Right renal cortex interstitium (tissue), 3 donors: ENCODE measurements at places on chromosomes 3 and 15.

DNA sequence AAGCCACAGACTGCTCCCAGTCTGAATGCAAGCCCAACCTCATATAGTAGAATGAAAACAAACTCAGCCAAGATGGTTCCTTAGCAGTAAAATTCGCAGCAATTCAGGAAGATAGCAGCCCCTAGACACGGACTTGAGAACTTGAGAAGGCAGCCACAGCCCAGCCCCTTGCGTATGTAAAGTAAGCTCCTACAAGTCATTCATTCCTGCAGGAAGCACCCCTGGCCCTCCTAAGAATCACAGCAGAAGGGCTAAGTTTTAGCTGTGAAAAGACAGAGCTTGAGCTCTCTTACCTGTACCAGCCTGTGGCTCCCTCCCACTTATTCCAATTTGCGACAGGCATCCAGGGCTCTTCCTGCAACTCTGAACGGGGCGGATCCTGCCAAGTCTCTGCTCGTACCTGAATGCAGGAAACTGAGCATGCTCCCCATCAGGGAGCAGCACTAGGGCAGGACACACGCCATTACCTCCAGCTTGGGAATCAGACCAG is 136.4 kb downstream of the MAGI1 start:
- DNase-seq, result peak; percentile 44

DNA sequence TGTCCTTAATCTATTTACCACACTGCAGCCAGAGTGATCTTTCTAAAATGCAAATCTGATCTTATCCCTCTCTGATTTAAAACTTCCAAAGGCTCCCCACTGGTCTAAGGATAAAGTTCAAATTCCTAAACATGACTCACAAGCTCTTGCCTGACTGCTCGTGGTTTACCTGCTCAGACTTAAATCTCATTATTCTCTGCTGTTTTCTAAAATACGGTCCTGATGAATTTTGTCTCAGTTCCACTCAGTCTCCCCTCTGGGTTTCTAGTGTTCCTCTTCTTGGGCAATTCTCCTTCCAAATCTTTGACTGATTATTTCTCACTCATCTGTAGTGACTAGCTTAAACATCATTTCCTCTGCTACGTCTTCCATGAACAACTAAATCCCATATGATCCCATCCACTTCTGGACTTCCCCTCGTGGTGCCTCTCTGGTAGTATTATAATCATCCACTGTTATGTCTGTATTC is 108.3 kb downstream of the P3H2 start:
- DNase-seq, result no peak

DNA sequence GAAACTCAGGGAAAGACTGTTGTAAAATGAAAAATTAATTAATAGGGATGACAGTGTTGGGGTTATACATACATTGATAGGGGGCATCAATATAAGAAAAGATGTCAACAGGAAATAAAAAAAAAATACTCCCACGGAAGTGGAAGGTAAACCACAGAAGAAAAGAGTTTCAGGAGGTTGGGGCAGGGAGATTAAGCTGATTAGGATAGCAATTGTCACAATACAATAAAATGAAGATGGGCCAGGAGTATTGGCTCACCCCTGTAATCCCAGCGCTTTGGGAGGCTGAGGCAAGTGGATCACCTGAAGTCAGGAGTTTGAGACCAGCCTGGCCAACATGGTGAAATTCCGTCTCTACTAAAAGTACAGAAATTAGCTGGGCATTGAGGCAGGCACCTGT is 536.1 kb downstream of the AGBL1 start:
- DNase-seq, result no peak

DNA sequence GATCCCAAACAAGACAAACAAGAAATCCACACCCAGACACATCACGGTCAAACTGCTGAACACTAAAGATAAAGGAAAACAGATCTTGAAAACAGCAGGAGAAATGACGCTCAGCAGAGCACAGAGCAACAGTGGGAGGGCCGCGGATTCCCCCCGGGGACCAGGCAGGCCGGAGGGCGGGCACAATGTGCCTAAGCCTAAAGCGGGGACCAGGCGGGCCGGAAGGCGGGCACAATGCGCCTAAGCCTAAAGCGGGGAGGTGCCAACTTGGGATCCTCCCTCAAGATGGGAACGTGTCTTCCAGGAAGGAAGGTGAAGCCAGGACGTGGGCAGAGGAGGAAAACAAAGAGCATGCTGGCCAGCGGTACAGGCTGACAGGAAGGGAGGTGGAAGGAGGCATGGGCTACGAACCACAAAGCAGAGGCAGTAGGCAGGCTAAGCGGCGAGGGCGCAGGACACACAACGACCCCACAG is 31.1 kb downstream of the CYFIP1 start:
- no peak for DNase-seq

DNA sequence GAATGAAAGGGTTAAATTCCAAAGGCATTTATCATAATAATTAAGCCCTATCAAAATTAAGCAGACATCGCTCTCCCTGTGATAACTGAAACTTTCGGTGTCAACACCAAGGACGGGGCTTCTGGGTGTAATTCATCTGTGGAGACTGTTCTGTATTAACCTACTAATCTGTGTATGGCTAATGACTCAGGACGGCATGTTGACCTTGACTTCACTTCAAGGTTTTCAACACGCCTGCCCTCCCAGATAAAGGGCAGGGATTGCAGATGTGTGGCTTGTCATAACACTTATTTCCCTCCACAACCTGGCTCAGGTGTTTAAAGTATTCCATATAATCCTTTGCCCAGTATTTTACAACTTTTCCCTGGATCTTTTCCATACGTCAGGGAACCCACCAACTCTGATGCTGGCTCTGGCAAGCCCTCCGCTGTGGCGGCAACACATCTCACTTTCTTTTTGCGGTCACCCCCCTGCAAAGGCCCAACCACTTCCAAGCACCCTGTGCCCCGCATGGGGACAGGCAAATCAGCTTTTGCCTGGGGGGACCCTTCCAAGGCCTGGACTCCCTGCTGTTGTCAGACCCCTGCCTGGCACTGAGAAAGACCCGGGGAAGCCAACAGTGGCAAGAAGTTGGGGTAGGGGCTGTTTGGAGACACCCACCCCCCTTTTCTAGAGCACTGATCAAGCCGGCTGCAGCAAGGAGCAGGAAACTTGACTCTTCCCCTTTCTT is 93.2 kb upstream of the MEF2A start:
- no peak for DNase-seq

DNA sequence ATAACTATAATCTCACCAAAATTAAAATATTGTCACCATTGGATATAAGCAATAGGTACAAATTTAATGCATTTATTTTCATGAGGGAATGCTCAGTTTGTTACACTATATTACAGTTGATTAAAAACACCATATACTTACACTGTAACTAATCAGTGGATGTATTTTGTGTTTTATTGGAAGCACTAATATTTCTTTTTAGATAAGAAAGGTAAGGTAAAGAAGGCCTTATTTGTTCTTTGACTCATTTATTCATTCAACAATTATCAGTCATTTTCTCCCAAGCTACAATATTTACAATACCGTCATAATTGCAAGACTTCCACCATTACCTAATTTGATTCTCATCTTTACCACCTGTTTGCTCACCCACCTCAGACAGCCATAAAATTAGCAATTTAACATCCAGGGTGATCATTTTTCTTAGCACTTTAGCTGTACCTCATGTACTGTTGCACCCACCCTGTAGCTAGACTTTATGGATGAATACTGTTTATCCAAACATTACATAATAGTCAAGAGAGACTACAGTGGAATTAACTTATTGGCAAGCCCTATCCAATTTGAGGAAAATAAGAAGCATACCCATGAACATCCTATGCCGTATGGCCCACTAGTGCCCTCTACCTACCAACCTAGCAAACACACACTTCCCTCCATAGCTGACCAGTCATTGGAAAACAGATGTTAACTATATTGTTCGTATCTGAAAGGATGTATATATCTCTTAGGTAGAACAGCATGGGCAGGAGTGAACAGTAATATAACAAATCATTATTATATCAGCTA is 229.6 kb downstream of the BBX start:
- DNase-seq, result no peak

DNA sequence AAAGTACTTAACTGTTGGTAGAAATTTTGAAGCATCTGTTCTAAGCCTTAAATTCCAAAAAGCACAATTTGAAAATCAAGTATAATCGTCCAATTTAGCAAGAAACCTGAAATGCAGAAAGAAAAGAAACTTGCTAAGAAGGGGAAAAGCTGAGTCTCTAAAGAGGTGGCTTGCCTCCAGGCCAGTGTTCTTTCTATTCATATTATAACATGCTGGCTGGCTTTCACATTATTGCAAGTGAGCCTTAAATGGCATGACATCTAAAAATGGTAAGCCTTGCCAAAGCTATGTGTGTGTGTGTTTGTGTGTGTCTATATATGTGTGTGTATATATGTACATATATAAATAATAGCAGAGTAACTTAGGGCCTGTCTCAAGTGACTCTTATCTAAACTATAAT is 89.5 kb downstream of the FGF12 start:
- no peak for DNase-seq

GRCh38 chr3:79767194-79767904 is 449 bp downstream of the ROBO1 start:
- no peak for DNase-seq

- DNase-seq, result no peak
These were observed 10.1 kb downstream of the GOLIM4 start for GRCh38 chr3:168085491-168086119.

DNA sequence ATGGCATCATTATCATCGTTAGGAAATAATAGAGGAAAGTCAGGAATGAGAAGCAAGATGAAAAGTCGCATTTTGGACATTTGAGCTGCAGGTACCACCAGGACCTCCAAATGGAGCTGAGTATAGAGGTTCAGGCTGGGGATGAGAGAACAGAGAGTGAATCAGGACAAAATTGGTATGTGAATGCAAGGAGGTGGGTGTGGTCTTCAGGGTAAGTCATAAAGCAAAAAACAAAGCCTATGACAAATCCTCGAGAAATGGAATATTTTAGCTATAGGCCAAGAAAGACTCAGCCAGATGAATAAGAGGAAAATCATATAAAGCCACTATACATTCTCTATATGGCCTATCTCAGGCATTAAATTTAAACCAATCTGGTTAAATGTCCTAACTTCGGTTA is 841.3 kb downstream of the ROBO1 start:
- no peak for DNase-seq

- DNase-seq, result no peak
These were observed 993 bp downstream of the PLCL2 start for GRCh38 chr3:16885593-16886302.

DNA sequence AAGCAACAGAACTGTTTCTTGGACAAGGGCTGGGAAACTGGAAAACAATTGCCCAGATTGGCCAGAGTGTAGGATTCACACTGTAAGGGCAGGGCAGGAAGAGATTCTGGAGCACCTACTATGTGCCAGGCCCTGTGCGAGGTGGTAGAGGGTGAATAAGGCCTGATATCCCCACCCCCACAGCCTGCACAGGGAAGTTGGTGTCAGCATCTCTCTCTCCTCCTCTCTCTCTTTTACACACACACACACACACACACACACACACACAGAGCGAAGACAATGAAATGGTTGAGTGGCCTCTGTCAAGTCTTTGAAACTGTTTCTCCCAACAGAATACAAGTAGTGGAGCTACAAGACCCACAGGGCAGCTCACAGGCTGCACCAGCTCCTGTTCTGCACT is 47.1 kb upstream of the SLCO2A1 start:
- no peak for DNase-seq

DNA sequence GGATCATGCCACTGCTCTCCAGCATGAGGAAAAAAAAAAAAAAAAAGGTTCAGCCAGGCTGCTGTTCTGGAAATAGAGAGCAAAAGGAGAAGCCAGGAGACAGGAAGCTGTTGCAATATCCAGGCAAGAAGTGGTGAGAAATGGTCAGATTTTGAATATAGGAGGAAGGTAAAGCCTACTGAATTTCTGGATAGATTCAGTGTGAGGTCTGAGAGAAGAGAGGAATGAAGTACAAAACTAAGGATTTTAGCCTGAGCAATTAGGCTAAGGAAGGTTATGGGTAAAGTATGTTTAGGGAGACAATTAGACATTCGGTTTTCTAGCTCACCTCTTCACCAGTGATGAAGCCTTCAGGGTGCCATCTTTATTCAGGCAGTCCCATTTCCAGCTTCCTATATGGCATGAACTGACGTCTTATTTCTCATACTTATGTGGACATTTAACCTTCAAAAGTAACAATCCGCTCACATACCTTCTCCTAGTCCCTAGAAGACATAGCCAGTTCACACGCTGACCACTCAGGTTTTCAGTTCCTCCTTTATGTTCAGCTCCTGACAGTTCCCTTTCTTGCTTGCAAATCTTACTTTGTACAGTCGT is 57.2 kb downstream of the KIF9 start:
- no peak for DNase-seq

DNA sequence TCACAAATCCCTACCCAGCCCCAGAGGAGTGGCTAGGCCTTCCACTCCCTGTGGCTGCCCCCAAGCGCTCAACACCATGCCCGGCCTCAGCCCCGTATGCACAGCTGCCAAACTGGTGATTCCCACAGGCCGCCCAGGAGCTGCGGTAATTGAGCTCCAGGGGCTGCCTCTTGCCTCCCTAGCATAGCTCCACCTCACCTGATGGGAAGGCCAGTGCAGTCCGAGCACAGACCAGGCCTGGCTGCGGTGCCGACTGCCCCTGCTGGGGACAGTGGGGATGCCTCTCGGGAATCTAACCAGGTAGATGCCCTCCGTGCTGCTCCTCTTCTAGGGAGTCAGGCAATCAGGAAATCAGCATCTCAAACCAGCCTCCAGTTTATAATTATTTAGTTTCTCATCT is 25.9 kb downstream of the SCN5A start:
- DNase-seq, result no peak
